ENCODE measurements at places on chromosomes 4 and X.

DNA sequence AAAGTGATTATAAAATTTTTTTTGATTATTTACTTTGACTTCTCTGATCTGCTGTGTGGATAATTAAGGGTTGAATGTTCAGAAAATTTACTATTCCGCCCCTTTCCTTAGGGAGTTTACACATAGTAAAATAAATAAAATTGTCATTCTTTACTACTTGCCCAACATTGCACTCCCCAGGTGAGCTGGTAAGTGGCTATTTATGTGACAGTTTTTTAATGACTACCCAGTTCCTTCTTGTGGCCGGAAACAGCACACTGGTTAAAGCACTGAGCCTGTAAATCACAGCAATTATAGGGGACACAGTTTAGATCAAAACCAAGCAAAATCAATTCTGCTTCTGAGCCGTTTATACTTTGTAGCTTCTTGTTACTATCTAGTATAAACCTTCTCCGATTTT, 158.1 kb downstream of the FHIP1A start:
- DNase-seq, result no peak

DNA sequence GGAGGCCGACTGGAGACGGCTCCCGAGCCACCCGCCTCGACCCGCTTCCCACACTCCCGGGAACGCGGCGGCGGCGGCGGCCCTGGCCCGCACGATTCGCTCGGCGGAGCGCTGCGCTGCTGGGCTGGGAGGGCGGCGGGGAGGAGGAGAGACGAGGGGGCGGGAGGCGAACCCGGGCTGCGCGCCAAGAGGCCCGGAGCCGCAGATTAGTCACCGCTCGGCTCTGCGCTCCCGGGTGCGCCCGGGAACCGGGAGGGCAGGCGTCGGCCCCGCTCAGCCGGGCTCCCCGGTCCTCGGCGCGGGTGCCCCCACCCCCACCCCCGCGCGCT, 11.2 kb upstream of the BCOR start:
- DNase-seq, result no peak

GRCh38 chr4:6152869-6153705, 47.3 kb downstream of the JAKMIP1 start:
- no peak for DNase-seq

DNA sequence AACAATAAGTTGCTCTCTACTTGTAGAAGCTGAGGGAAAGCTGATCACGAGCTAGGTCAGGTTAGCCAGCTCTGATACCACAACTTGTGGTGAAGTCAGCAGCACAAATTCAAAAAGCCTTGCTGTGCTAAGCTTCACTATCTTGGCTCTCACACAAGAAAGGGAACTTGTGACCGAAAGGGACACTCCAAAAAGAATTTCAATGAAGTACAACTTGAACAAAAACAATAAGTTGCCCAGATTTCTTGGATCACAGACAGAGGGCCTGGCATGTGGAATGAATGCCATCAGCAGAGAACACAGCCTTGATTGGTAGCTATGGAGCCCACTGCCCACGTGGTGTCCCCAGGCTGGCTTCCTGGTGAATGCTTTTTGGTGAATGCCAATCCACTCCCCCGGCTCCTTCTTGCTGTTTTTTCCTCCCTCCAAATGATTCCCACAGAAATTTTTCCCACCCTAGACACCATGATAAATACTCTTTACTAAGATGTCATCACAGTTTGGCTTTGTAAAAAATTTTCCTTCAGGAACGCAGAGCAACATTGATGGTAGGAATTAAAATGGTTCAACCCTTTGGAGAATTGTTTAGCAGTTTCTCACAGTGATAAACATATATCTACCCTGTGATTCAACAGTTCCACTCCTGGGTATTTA, 82.6 kb downstream of the ANXA3 start:
- no peak for DNase-seq

- DNase-seq, result peak; percentile 38
Measured at GRCh38 chr4:124970011-124970410, 257.5 kb upstream of the ANKRD50 start.

GRCh38 chrX:55342533-55343501, 78.1 kb upstream of the PAGE3 start:
- no peak for DNase-seq

DNA sequence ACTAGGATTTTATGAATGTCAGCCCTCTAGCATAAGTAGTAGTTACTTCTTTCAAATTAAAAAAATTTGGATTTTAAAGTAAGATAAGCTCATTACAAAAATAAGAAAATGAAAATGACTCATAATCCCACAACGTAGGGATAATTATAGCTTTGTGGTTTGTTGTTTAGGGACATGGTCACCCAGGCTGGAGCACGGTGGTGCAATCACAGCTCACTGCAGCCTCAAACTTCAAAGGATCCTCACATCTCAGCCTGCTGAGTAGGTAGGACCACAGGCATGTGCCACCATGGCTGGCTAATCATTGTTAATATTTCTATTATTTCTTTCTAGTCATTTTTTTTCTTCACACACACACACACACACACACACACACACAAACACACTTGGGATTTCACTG, 57.6 kb downstream of the PLAC1 start:
- DNase-seq, result no peak

GRCh38 chr4:107131295-107131694, 95.2 kb upstream of the DKK2 start:
- no peak for DNase-seq

DNA sequence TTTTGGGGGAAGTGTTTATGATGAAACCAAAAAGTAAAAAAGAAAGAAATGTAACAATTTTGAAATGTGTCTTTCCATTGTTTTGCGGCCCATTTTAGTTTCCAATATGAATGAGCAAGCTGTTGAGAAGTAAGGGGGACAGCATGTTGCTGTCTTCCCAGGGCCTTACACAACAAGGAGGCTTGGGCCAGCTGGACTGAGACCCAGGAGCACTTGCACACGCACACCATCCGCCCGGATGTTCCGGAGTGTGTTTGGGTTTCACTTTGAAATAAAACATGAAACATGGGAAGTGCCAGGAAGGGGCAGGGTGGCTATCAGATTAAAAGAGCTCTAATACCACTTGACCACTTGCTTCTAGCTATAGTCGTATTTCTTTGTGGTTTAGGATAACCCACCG, 144.4 kb downstream of the NHS start:
- no peak for DNase-seq

GRCh38 chr4:80931631-80932081, 98.9 kb upstream of the BMP3 start:
- DNase-seq, result no peak

GRCh38 chr4:76055016-76055415, 19.1 kb upstream of the CXCL11 start:
- no peak for DNase-seq

GRCh38 chrX:150935467-150935866, 37.0 kb upstream of the CD99L2 start:
- DNase-seq, result no peak

All from non-pigmented ciliary epithelial cell (primary cell).